ENCODE measurements at places on chromosomes 6 and 20.
A peak's percentile ranks its signal among the peaks of the same experiment; 100 is the strongest.

GRCh38 chr6:41960028-41960427 is 18.4 kb upstream of the CCND3 start:
- no peak for DNase-seq

DNA sequence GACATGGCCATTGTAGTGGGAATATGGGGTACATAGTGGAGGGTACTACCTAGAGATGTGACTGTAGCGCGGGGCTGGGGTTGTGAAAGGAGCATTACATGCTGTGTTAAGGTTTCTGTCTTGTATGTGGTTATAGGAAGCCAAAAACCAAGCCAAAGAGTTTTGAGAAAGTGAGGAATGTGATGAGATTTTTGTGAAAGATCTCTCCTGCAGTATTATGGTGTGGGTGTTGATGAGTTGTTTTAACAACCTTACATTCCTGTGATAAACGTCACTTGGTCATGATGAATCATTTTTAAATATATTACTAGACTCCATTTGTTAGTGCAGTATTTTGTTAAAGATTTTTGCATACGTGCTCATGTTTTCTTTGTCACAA is 48.9 kb downstream of the ZFAND3 start:
- peak; percentile 60 for DNase-seq

- no peak for DNase-seq
These were observed 32.4 kb upstream of the TCP11 start for GRCh38 chr6:35173427-35174087.

DNA sequence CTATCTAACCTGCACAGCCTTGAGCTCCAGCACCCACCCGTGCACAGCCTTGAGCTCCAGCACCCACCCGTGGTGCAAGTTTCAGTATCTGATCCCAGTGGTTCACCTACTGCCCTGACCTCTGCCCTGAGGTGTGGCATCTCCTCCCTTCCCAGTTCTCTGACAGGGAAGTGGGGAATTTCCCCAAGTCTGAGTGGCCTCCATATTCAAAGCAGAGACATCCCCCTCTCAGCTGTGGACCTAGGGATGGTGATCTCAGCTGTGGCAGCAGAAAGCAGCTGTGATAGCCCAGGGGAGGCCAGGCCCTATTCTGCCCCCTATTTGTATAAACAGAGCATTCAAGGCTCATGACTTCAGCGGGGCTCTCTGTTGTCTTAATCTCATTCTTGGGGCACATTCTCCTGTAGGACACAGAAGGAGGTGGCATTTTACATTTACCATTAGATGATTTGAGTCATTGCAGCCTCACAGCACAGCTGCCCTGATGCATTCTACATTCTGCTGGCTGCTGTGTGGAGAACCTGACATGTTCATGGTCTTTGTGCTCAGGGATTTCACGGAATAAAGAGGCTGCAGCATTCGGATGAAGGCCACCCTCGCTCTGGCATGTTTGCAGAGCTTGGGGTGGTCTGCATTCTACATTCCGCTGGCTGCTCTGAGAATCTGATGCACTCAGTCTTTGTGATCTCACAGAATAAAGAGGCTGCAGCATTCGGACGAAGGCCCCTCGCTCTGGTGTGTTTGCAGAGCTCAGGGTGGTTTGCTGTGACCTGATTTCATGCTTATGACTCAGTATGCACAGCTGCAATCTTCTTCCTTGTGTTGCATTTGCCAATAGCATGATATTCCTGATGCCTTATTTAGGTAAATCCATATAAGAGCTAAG is 16.9 kb downstream of the GPR31 start:
- no peak for DNase-seq

- no peak for DNase-seq
These were observed 25.3 kb upstream of the KIF3B start for GRCh38 chr20:32252189-32252588.

DNA sequence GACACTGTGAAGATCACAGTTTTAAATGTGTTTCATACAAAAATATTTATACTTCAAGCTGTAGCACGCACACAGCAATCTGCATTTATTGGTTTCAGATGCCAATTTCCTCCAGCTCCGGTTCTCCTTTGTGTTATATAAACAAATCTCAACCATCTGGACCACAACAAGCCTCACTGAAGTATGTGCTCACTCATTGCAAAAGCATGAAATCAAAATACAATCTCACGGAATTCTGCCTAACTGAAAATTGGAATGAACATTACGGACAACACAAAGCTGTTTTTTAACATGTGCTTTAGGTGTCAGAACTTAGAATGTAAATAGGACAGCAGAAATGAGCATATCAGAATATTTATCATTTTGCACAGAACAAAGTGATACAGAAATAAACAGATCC is 38.0 kb downstream of the RCAN2 start:
- DNase-seq: peak; percentile 16

DNA sequence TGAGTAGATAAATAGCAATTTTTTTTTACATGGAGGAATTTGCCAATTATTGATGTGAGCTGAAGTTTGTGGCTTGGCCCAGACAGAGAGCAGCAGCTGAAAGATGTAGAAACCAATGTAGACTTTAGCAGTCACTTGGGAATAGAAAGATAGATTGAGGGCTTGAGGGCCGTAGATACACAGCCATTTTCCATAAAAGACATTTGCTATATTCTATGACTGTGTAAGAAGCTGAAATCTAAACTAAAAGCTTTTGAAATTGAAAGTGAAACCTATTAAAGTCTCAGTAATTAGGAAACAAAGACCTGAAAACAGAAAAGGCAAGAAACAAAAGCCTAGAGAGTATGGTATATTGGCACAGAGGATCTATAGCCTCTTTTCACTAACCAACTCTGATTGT is 332.7 kb downstream of the CENPW start:
- DNase-seq: peak; percentile 24

DNA sequence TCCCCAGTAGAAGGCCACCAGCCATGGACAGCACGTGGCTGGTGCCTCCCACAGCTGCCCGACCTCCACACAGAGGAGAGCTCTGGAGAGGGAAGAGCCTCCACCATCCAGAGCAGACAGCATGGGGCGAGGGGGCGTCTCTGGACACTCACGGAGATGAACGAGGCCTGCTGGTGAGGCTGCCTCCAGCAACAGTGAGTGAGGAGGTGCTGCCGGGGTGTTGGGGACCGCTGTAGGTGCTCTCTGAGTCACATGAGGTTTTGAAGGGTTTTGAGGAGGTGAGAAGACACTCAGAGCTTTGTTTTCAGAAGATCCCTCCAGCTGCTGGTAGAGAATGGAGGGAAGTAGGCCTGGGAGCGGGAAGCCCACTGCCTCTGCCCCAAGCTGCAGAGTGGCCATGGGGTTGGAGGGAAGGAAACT is 65.6 kb downstream of the THBS2 start:
- no peak for DNase-seq

All from fibroblast of pulmonary artery (primary cell).